ENCODE measurements at places on chromosomes 2 and 18.

DNA sequence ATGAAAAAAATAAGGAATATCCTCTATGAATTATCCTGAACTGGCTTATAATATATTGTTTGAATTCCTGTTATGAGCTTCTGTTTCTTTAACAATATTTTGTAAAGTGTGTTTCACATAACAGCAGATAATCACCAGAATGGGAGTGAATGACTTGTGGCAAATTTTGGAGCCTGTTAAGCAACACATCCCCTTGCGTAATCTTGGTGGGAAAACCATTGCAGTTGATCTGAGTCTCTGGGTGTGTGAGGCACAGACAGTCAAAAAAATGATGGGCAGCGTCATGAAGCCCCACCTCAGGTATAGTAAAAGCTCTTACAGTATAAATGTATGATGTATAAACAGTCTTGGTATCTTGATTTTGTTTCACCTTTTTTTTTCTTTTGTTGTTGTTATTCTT, 5.9 kb downstream of the GEN1 start:
- DNase-seq, result no peak

DNA sequence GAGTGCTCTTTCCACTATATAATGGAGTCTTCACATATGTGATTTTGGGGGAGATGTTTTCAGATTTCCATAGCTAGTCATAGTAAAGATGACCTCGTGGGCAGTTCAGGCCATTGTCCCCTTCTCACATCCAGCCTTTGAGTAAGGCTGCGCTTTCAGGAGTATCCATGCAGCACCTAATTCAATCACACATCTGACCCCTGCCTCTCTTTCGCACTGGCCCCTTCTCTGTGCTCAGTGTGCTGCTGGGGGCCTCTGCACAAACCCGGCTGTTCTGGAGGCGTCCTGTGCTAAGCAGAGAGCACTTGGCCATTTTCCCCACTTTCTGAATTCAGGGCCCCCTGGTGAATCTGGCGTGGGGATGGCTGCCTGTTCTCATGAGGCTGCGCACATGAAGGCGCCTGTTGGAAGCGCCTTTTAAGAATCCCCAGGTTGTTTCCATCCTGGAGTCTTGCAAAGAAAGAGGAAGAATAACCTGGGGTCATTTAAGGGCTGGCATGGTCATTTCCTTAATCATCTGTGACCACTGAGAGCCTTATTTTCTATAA, 96.0 kb upstream of the ALPP start:
- DNase-seq, result no peak

DNA sequence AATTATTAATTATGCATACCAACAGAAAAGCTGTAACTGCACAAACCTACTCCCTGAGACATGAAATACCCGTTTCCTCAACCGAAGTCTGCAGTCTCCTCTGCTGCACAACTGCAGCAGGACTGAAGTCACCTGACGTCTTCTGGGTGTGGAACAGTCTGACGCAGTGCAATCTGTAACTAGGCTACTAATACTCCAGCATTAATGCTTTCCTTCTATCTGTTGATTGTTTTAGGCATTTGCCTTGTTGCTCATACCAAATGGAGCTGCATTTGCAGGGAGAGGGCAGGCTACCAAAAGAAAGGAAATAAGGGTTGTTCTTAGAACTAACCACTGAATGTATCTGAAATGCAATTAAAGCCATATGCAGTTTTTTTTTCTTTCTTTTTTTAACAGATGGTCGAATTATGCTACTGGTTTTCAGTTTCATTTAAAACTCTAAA, 40.1 kb downstream of the RTN4 start:
- peak; percentile 42 for DNase-seq

DNA sequence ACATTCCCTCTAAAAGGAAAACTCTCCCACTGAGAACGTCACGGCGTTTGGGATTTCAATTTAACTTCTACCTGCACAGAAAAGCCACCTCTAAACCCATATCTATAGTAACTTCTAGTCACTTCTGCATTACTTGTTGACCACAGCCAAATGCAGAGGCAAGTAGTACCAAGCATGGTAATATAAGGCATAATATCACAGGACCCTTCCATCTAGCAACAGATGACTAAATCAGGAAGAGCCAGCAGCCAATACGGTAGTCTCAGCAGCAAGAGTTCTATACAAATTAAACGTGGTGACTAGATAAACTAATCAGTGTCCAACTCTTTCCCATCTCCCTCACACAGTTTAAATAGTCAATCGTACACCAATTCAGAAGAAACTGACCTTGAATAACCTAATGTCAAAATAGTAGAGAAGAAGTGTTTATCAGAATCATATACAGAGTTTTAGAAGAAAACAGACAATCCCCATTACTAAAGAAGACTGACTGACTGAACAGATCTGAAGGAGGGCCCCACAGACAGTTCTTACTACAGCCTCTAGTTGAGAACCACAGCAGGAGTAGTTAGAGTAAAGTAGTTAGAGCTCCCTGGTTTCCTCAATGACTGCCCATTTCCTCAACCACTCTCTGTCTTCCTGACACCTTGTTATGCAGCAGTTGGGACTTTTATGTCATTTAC, 30.0 kb downstream of the MEMO1 start:
- peak; percentile 30 for DNase-seq
